ENCODE measurements at places on chromosomes 6 and 20. TPM values are rescaled to one million over a fixed set of nuclear protein-coding genes. Genes with fewer than 3 reads are reported as not detected.

DNA sequence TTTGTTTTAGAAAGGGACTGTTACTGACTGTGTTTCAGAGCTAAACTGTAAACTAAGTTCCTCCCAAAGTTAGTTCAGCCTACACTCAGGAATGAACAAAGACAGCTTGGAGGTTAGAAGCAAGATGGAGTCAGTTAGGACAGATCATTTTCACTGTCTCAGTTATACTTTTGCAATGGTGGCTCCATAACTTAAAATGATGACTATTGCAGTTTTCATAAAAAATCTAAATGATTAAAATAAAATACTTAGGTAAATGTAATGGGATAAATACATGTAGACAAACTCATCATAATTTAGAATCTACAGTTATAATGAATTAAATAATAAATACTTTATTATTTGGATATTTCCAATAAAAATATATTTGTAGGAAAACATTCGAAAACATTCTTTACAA, 590.6 kb downstream of the EPHA7 start:
- DNase-seq, result no peak

- DNase-seq, result no peak
Measured at GRCh38 chr6:147787417-147787816, 278.9 kb downstream of the SAMD5 start.

GRCh38 chr20:15364781-15365180, 1027.4 kb upstream of the FLRT3 start:
- no peak for DNase-seq

- DNase-seq, result peak; percentile 73
Measured at GRCh38 chr6:149965194-149966020, 1.7 kb downstream of the ULBP1 start.

The OXT gene
- total RNA-seq, result not detected
